ENCODE measurements at places on chromosomes 6 and 20.

DNA sequence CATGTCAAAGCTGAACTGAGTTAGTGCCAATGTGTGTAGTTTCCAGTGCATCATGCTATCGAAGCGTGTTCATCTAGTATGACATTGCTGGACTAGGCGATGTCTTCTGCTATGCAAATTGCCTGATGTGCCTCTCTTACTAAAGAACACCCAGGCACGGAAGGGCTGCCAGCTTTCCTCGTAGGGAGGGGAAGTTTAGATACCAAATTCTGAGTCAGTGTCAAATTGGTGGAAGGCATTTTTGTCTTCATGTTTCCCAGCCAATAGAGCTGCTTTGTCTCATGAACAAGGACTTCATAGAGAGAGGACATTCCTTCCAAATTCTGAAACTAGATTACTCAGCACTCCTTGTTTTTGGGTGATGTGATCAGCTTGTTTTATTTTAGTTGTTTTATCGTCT lies 320.1 kb downstream of the BTBD3 start:
- no peak for DNase-seq

GRCh38 chr6:90790058-90790457 lies 203.2 kb upstream of the MAP3K7 start:
- DNase-seq = no peak

DNA sequence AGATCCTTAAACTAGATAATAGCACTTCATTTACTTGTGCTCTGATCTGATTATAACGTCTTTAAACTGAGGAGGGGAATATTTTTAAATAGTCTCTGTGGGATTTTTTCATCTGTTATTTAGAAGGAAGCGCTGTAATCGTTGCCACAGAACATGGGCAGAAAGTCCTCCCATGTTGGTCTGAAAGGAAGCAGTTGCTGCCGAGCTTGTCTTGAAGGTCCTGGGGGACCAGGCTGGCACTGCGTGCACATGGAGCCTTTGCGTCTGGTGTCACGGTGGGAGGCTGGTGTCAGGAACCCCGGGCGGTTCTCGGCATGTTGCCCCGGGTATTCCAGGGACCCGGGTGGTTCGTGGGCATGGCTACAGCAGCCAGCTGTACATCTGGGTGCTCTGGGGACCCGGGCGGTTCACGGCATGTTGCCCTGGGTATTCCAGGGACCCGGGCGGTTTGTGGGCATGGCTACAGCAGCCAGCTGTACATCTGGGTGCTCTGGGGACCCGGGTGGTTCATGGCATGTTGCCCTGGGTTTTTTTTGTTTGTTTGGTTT lies 11.5 kb downstream of the TPD52L2 start:
- no peak for DNase-seq

DNA sequence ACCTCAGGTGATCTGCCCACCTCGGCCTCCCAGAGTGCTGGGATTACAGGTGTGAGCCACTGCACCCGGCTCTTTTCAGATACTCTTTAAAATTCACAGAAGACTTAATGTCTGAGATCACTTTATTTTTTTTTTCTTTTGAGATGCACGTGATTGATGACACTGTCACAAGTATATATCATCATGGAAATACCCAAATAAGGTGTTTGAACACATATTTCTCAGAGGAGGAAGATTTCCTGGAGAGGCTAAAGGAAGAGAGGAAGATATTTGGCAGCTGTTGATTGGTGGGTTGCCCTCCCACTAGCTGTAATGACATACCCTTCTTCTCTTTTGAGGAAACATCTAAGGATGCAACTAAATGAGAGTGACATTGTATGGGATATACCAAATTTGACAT lies 225.9 kb upstream of the CITED2 start:
- no peak for DNase-seq

DNA sequence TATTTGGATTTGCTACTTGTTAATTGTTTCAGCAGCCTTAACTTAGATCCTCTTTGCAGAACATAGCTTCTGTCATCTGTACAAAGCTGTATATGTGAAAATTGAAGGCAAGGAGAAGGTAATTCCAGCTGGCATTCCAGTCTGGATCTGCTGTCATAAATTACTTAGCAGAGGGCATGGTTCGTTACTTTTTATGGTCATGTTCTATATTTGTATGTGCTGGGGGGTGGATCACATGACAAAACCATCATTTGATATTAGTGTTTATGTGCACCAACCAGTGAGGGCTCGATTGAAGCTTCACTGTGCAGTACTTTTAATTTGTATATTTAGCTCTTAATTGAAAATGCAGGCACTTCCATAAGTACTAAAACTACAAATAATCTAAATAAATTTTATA lies 80.2 kb downstream of the CAP2 start:
- no peak for DNase-seq

- DNase-seq = no peak
Measured at GRCh38 chr20:63381781-63382431, 20.8 kb upstream of the CHRNA4 start.

- DNase-seq = no peak
Measured at GRCh38 chr6:155201461-155202226, 62.2 kb upstream of the CLDN20 start.

GRCh38 chr6:21438237-21438985 lies 155.1 kb upstream of the SOX4 start:
- no peak for DNase-seq

DNA sequence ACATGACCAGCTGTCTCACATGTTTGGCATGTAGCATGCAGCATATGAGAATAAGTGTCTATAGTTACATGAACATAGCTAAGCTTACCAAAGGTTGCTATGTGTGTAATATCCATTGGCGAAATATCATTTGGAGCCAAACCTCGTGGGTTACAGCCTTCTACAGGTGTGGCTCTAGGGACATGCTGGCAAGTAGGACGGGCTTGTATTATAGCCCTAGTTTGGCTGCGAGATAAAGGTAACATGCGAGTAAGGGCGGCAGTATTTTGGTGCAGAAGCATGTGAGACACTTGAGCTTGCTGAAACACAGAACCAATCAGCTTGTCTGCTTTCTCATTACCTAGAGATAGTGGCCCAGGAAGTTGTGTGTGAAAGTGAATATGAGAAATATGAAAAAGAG lies 6.5 kb upstream of the ABHD12 start:
- DNase-seq = no peak

GRCh38 chr20:18224968-18225568 lies 63.3 kb upstream of the ZNF133 start:
- DNase-seq = no peak

- no peak for DNase-seq
Measured at GRCh38 chr20:18739751-18740166, 73.8 kb upstream of the SCP2D1 start.

DNA sequence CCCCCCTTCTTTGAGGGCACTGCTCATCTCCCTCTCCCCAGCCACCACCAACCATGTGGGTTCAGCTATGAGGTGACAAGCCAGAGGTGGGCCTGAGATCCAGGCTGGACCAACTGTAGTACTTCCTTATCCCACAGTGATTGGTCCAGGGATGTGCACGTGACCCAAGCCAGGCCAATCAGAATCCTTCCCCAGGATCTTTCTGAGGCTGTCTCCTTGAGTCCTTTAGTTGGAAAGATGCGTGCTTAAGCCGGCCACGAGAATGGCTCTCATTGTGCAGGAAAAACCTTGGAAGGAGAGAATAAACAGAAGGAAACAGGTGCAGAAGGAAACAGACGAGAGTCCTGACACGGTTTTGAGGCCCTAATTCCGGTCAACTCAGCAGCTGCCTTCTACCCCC lies 39.2 kb downstream of the ZC3H12D start:
- no peak for DNase-seq

DNA sequence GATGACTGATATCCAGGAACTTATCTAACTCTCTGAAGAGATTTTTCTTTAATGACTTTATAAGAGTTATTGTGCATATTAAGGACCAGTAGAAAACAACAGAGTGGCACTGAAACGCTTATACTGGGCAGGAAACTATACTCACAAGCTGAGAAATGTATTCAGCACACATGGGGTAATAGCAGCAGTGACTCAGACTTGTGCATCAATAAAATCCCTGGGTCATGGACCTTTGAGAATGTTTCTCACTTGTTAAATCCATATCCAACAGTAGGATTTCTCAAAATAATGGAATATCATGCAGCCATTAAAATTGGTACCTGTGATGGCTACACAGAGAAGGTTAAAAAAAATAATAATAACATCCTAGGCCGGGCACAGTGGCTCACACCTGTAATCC lies 219.5 kb downstream of the BTBD9 start:
- DNase-seq = no peak

DNA sequence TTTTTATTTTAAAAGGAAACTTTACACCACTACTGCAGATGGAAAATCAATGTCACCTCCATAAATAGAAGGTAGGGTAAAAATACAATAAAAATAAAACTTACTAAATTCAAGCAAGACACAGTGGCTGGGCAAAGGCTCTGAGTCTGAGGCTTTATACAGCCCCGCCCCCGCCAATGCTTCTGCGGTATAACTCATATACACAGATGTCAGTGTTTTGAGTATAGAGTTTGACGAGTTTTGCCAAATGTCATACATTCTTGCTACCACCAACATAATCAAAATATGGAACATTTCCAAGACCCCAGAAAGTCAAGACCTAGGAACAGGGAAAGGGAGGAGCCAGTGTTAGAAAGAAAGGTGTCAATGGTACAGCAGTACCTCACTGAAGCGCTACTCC lies 12.8 kb downstream of the NFATC2 start:
- DNase-seq = no peak

GRCh38 chr20:58078741-58079522 lies 149.5 kb downstream of the ANKRD60 start:
- DNase-seq = no peak

DNA sequence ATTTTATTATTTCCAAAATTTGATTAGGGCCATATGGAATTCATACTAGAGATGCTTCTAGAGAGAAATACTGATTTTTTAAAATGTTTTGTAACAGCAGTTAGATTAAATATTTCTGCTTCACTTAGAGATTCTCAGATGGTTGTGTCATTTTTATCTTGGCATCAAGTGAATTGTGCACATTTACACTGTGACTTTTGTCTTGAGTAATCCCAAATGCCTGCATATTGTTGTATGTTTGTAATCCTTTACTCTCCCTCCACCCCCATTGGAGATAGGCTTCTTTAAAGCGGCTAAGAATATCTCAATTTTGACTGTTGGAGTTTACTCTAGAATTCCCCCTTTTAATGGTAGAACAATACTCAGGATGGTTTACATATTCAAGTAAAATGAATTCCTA lies 19.0 kb downstream of the STX16 start:
- DNase-seq = no peak

DNA sequence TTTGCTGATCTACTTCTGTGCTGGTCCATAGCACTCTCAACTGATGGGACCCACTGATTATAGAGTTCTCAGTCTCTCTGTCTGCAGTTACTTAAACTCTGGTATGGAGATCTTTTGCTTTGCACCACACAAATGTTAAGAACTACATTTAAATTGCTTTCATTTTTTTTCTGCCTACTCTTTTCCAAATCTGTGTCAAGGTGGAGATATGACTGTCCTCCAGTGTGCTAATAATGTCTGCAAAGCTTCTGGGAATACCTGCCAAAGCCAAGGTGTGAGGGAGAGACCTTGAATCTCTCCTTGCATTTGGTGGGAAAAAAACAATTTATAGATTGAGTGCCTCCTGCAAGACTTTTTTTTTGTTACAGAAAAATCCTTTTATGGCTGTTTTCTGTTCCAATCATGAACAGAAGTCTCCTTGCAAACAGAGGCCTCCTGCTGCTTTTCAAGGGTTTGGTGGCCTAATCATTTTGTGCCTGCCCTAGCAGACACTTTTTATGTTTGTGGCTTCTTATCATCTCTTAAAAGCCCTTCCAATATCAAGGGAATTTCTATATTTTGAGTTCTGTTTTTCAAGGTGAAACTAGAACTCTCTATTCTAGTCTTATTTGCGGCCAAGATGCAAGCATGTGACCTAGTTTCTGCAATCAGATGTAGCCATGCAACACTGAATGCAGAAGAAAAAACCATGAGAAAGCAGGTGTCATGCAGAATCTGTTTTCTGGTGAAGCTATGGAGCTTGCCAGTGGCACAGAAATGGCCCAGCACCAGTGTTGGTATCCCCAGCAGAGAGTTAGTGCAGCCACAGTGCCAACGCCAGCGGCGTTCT lies 23.2 kb upstream of the AKIRIN2 start:
- DNase-seq = no peak

- no peak for DNase-seq
Measured at GRCh38 chr6:33252759-33253158, 18.9 kb downstream of the VPS52 start.

DNA sequence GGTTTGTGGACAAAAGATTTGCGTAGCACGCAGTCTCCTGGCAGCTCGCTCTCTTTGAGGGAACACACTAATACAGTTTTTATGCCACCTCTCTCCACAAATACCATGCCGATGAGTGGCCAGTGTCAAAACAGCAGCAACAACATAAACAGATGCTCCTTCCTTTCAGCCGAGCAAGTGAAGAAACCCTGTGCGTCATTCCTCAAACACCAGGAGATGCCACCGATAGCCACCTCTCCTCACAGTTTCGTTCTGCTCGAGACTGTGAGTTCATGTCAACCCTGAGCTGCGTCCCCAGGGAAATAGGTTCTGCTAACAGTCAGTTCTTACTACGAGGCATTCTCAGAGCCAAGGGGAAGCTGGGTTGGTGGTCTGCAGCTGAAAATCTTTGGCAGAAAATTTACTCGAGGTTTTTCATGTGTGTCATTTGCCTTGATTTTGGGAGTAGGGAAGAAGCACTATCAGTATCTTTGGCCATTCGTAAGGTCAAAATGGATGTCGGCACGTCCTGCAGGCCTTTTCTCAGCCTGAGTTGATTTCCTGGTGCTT lies 59.9 kb downstream of the EYA2 start:
- no peak for DNase-seq

GRCh38 chr20:64137598-64138031 lies 26.6 kb upstream of the MYT1 start:
- no peak for DNase-seq

DNA sequence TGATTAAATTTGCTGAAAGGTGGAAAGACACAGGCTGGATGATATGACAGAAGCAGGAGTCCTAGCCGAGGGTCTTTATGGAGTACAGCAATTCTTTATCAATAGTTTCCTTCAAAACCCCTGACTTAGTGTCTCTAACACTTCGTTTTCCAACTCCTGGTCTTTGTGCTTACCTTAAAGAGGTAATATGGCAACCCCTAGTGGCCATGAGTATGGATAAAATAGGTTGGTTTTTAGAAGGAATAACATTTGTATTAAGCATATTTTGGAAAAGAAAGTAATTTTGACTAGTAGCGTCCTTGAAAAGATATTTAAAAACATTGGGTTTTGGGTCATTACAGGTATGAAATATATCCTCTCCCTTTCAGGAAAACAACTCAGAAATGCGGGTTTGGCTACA lies 51.9 kb downstream of the VGLL2 start:
- DNase-seq = no peak
